Cardiac ventricle fibroblast (primary cell): ENCODE measurements at places on chromosomes 12 and 14. TPM values are rescaled to one million over a fixed set of nuclear protein-coding genes. Genes with fewer than 3 reads are reported as not detected.

Gene TDRD9
- 0.31 and 1.2 TPM in 2 replicates for total RNA-seq

Gene AICDA
- total RNA-seq = not detected in 2 replicates

Gene CYP27B1
- 0.37 and 1.3 TPM in 2 replicates for total RNA-seq

Gene CRACR2A
- 4.2 and 6.5 TPM in 2 replicates for total RNA-seq

Gene AQP2
- 0.31 TPM in 1 of 2 replicates, not detected in the other for total RNA-seq

Gene JPH4
- not detected in 2 replicates for total RNA-seq

Gene COL2A1
- total RNA-seq = not detected in 2 replicates

Gene GRIN2B
- total RNA-seq = not detected in 2 replicates

Gene SLC38A4
- total RNA-seq = 0.05 and 0.12 TPM in 2 replicates

Gene ZNF740
- 6.0 and 7.5 TPM in 2 replicates for total RNA-seq

Gene POC1B
- total RNA-seq = 7.1 and 8.7 TPM in 2 replicates

Gene SLC2A14
- not detected in 2 replicates for total RNA-seq

Gene NUMB
- total RNA-seq = 27.8 and 35.0 TPM in 2 replicates

Gene SYT1
- total RNA-seq = 0.12 TPM in 1 of 2 replicates, not detected in the other

Gene KRT84
- total RNA-seq = not detected in 2 replicates

Gene ASCL1
- not detected in 2 replicates for total RNA-seq

Gene CRIP1
- 0.64 and 10.0 TPM in 2 replicates for total RNA-seq

Gene MAP1LC3B2
- total RNA-seq = 0.24 and 0.37 TPM in 2 replicates

Gene TRAF3
- total RNA-seq = 13.7 and 19.6 TPM in 2 replicates

Gene IFT43
- total RNA-seq = 29.1 and 31.5 TPM in 2 replicates

Gene SYNE3
- total RNA-seq = 34.0 and 36.8 TPM in 2 replicates

Gene KRT82
- total RNA-seq = not detected in 2 replicates

Gene CCNT1
- total RNA-seq = 12.4 and 23.1 TPM in 2 replicates

Gene AEBP2
- total RNA-seq = 14.1 and 15.0 TPM in 2 replicates

Gene ARHGEF25
- total RNA-seq = 4.8 and 9.6 TPM in 2 replicates

Gene ACRBP
- 0.10 and 0.31 TPM in 2 replicates for total RNA-seq

Gene TRIAP1
- 22.5 and 27.4 TPM in 2 replicates for total RNA-seq

Gene KRT77
- total RNA-seq = not detected in 2 replicates

Gene LLPH
- 11.2 and 12.1 TPM in 2 replicates for total RNA-seq

Gene CCDC63
- not detected in 2 replicates for total RNA-seq

Gene FSCB
- not detected in 2 replicates for total RNA-seq

Gene RNU6-7
- total RNA-seq = not detected in 2 replicates

Gene CATSPERB
- not detected in 2 replicates for total RNA-seq

Gene RNASE3
- not detected in 2 replicates for total RNA-seq

Gene RD3L
- not detected in 2 replicates for total RNA-seq

Gene TAS2R46
- total RNA-seq = 1.5 TPM in 1 of 2 replicates, not detected in the other

Gene KIF5A
- not detected in 2 replicates for total RNA-seq

Gene STYK1
- total RNA-seq = not detected in 2 replicates

Gene OTX2
- not detected in 2 replicates for total RNA-seq

Gene GPR65
- 0.06 and 0.10 TPM in 2 replicates for total RNA-seq

Gene MGP
- 4,519 and 5,324 TPM in 2 replicates for total RNA-seq

Gene PMEL
- 0.44 and 0.68 TPM in 2 replicates for total RNA-seq

Gene RAB3IP
- 0.56 and 6.9 TPM in 2 replicates for total RNA-seq

Gene OR10AD1
- not detected in 2 replicates for total RNA-seq

Gene CCDC175
- not detected in 2 replicates for total RNA-seq

Gene TAS2R20
- 0.62 and 1.0 TPM in 2 replicates for total RNA-seq

Gene HOXC4
- total RNA-seq = 0.05 TPM in 1 of 2 replicates, not detected in the other

Gene KRT80
- 0.12 and 0.24 TPM in 2 replicates for total RNA-seq

Gene SDR9C7
- not detected in 2 replicates for total RNA-seq

Gene ABCC9
- 3.6 and 4.1 TPM in 2 replicates for total RNA-seq

Gene NDUFA12
- 71.1 and 137 TPM in 2 replicates for total RNA-seq

Gene LRRIQ1
- not detected in 2 replicates for total RNA-seq

Gene NTS
- total RNA-seq = not detected in 2 replicates

Gene RIPK3
- 1.1 and 2.2 TPM in 2 replicates for total RNA-seq

Gene NYNRIN
- 7.6 and 9.5 TPM in 2 replicates for total RNA-seq

Gene RNASE7
- total RNA-seq = not detected in 2 replicates

Gene CLEC4E
- total RNA-seq = not detected in 2 replicates

Gene OR4M1
- total RNA-seq = not detected in 2 replicates
